Activated naive CD4-positive, alpha-beta T cell treated with anti-CD3 and anti-CD28 coated beads for 36 hours (primary cell): ENCODE measurements at places on chromosomes 11 and 22. TPM values are rescaled to one million over a fixed set of nuclear protein-coding genes. Genes with fewer than 3 reads are reported as not detected.

The TTC36 gene
- not detected for total RNA-seq

The NFRKB gene
- total RNA-seq, result 34.0 TPM

The NDUFS8 gene
- 162 TPM for total RNA-seq

The PATE2 gene
- not detected for total RNA-seq

The LRRC10B gene
- not detected for total RNA-seq

The RAB6A gene
- total RNA-seq, result 36.7 TPM

The MAPK8IP1 gene
- total RNA-seq, result 0.22 TPM

The BSCL2 gene
- 17.3 TPM for total RNA-seq

DNA sequence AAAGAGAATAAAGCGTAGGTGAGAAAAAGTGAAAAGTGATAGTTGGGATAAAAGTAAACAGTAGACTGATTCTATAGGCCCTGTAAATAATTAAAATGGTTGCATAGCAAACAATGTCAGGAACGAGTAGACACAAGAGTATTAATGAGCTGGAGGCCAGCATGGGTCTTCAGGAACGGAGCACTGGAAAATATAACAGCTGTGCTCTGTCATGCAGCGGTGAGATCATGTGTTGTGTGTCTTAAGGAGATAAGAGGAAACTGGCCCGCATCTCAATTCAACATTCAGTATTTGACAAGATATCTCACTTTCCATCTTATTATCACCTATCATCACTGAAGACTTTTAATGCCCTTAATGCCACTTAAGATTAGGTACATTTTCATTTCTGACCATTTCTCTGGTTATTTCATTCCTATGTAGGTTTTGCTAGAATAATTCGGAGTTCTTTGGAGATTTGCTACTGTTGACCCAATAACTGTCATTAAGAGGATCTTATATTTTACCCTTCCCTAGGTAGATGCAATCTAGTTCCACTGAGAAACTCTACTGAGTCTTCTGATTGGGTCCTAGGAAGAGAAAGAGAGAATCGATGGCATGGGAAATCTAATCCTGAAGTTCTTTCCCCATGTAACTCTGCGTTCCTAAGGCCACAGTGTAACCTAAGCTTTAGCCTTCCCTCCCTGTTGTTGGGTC, 35.5 kb upstream of the VWA5A start:
- no peak for DNase-seq

- no peak for DNase-seq
Observed at GRCh38 chr22:28002181-28002700, 83.2 kb upstream of the PITPNB start.

DNA sequence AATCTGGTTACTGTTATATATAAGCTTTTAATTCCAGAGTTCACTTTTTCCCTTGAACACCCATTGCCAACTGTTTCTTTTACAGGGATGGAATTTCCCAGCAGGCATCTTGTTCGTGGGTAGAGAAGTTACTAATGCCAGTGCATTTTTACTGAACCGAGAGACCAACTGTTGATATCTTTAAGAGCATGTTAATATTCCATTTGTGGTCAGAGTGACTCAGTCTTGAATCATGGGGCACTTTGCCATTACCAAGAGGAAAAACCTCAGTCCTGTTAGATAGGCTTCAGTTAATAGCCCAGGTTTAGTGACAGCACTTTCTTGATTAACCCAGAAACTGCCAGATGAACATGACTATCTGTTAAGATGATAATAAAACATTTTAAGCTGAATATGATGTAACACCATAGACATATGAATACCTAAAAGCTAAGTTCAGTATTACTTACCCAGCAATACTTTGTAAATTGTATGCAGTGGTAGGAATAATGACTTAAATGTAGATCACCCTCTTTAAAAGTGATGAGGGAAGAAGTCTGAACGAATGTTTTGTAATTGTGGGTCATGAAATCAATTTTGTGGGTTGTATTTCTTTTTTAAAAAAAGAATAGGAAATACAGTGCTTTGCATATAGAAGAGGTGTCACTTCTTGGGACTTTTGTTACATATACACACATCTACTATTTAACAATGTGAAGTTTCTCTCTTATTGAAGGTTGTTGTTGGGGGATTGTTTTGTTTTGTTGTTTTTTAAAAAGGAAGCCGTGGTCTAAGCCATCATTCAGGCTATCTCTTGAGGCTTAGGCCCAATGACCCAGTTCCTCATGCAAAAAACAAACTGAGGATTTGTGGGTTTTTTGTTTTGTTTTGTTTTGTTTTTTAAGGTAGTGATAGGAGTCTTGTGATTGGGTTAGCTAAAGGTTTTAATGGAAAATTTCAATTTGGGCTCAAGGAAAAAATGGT, 79.2 kb upstream of the GRIK4 start:
- DNase-seq, result peak; percentile 30

GRCh38 chr22:49181942-49182341, 645.7 kb downstream of the BRD1 start:
- no peak for DNase-seq

DNA sequence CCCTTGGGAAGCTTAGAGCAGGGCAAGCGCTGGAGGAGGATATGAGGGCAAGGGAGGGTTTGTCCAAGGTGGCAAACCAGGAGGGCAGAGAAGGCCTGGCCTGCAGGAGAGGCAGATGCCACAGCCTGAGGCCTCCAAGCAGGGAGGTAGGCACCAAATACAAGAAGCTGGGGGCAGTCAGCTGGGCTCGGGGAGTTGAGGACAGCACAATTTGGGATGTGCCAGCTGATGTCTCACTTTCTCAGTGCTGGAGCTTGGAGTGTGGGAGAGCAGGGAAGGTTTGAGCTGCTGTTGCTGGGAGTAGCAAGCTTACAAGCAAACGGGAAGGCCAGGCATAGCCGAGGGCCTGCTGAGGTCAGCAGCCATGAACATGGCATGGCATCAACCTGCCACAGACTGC, 4.0 kb downstream of the ZDHHC24 start:
- no peak for DNase-seq

DNA sequence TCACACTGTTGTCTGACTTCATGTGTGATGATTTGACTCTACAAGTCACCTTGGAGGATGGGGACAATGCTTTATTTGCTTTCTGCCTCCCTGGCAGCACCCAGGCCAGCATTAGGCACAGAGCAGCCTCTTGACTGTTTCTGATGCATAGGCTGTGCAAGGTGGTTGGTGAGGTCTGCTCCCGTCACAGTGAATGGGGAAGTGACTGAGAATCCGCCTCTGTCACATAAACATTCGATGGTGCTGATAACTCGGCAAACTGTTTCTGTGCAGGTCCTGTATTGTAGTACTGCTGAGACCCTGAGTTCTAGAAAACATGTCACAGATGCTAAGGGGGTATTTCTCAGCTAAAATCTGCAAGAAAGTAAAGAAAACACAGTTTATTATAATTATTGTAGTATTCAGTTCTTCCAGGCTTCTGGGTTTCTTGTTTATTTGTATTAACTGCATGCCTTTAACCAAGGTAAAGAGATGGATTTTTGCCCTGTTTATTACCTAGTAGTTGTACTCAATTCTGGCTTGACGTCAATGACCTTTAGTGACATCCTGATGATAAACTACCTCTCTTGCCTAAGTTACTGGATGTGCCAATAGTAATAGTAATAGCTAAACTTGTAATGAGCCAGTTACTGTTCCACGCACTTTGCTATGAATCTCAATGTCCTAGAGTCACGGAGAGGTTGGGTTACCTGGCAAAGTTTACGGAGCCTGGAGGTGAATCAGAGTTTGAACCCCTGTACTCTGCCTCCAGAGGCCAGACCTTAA, 24.8 kb upstream of the RCN1 start:
- DNase-seq, result no peak

DNA sequence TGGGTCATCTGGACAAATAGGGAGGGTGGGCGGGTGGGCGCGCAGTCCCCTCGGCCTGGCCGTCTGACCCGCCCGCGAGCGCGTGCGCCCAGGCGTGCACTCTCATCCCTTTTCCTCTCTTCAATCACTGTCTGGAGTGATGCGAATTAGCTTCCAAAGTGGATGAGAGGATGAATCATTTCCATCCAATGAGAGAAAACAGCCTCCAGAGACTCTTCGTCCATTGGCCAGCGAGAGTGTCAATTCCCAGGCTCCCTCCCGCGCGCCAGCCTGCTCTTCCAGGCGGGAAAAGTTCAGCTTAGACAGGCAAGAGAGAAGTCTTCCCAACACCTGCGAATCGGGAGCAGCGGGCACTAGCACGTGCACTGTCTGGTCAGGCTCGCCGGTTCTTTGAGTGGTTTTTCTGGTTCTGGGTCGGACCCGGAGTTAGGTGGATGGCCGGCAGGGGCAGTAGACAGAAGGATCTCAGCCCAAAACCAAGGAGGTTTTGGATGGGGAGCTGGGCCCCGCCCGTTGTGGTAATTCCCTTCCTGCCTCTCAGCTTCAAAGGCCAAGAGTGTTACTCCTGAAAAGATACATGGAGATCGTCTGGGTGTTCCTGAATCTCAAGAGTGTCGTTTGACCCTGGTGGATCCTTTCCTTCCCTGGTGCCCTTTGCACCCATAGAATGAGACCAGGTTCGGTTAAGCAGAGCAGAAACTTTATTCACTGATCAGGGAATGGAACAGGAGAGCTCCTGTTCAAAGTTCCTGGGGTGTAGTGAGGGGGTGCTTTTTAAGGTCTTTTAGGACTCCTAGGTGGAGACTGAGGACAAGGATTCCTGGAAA, 33.4 kb upstream of the GLYATL1 start:
- no peak for DNase-seq

DNA sequence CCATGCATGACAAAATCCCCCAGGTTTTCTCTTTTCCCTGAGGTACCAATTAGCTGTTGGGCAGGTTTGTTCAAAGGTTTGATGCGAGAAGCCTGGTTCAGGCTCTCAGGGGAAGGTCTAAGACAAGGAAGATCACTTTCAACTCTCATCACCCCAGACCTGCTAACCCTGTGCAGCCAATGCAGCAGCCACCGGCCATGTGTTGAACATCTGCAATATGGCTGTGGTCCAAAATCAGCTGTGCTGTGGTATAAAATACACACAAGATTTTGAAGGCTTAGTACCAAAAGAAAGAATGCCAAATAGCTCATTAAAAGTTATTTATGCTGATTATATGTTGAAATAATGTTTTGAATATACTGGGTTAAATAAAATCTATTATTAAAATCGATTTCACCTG, 58.5 kb downstream of the SMCO4 start:
- no peak for DNase-seq

DNA sequence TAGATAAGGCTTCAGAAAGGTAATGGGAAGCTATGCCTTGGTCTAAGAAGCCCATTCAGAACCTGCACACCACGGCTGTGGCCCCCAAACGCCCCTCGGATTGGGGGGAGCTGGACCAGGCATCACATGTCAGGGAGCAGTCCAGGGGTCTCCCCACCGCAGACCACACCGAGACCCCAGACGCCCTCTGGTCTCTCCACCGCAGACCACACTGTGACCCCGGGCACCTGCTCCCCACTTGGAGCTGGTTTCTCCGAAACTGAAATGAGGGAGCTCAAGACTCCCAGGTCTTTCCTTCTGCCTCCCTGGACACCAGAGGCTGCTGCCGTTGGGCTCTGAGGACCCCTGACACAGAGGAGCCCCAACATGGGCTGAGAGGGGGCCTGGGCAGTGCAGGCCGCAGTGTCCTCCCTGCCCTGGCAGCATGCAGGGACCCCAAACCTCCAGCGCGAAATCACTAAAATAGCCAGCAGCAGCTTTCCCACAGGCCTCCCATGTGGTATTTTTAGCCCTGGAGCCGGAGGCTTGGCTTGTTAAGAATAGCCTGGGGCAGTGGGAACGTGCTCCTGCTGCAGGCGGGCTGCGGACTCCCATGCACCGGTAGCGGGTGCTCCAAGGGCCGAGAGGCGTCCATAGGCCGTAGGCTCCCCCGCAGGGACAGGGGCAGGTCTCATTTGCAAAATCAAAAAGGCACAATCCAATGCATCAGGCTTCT, 7.7 kb downstream of the LINC01488 start:
- DNase-seq, result no peak

- no peak for DNase-seq
Observed at GRCh38 chr11:78990261-78990660, 415.6 kb upstream of the NARS2 start.

- DNase-seq, result no peak
Observed at GRCh38 chr11:123250892-123251656, 56.0 kb upstream of the CLMP start.

- no peak for DNase-seq
Observed at GRCh38 chr11:87252869-87253268, 215.1 kb downstream of the TMEM135 start.
